ENCODE measurements at places on chromosomes 6 and 20. TPM values are rescaled to one million over a fixed set of nuclear protein-coding genes. Genes with fewer than 3 reads are reported as not detected.

The HLA-DOA gene
- 4.2 TPM for total RNA-seq

DNA sequence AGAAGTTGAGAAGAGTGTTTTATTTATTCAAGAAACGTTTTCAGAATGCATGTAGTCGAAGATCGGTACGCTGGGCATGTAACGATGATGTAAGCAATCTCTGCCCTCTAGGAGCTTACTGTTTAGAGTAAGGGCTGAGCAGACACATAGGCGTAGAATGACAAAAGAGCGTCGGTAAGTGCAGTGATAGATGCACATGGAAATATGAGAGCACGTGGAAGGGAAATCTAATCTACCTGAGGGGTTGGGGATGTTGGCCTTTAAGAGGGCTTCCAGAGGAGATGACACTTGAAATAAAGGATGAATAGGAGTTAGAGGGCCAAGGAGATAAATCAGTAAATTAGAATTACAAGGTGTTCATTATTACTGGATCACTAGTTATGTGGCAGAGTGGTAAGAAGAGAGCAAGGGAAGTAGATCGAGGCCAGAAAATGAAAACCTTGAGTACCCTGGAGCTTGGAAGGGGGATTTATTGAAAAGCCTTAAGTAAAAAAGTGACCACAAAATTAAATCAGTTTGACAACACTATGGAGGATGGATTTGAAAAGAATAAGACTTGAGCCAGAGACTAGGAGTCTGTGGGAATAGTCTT, 782 bp downstream of the TRMT11 start:
- H3K27me3 ChIP-seq, result no peaks in the 10 kb centered on the region
- no peak for DNase-seq
- H3K4me3 ChIP-seq, result no peak overlapping the region
- no peak overlapping the region for H3K27ac ChIP-seq

- no peaks in the 10 kb centered on the region for H3K27me3 ChIP-seq
- peaks cover 46% of the 10 kb centered on the region for H3K4me1 ChIP-seq
- peak overlapping the region; percentile 74 for H3K27ac ChIP-seq
- peaks cover 60% of the 10 kb centered on the region for H3K36me3 ChIP-seq
- peak; percentile 69 for DNase-seq
Measured at GRCh38 chr6:36682328-36683144, 4.0 kb downstream of the CDKN1A start.

The FABP7 gene
- not detected for total RNA-seq

The C6orf52 gene
- total RNA-seq, result 2.9 TPM

The ZSCAN23 gene
- 0.83 TPM for total RNA-seq

- no peak overlapping the region for H3K4me3 ChIP-seq
- H3K27ac ChIP-seq, result no peak overlapping the region
- no peak for DNase-seq
- peaks cover 15% of the 10 kb centered on the region for H3K27me3 ChIP-seq
Measured at GRCh38 chr20:17500826-17501225, 30.4 kb downstream of the BFSP1 start.

GRCh38 chr6:133474516-133474915, 233.4 kb downstream of the EYA4 start:
- H3K4me3 ChIP-seq, result no peak overlapping the region
- DNase-seq, result no peak
- no peaks in the 10 kb centered on the region for H3K4me1 ChIP-seq
- no peaks in the 10 kb centered on the region for H3K27me3 ChIP-seq

The KAT14 gene
- total RNA-seq, result 14.5 TPM

The TFAP2D gene
- total RNA-seq, result not detected

- H3K4me1 ChIP-seq, result peaks cover 16% of the 10 kb centered on the region
- H3K27ac ChIP-seq, result peak overlapping the region; percentile 31
- H3K27me3 ChIP-seq, result peaks cover 2% of the 10 kb centered on the region
Measured at GRCh38 chr6:7647504-7647903, 57.5 kb downstream of the SNRNP48 start.

GRCh38 chr6:21993841-21994240, 303.0 kb downstream of the PRL start:
- no peak overlapping the region for H3K27ac ChIP-seq
- H3K27me3 ChIP-seq, result no peaks in the 10 kb centered on the region
- no peaks in the 10 kb centered on the region for H3K36me3 ChIP-seq
- H3K4me3 ChIP-seq, result no peak overlapping the region
- H3K4me1 ChIP-seq, result peaks cover 12% of the 10 kb centered on the region

GRCh38 chr6:82144852-82145340, 102.6 kb downstream of the IBTK start:
- no peaks in the 10 kb centered on the region for H3K27me3 ChIP-seq
- H3K4me1 ChIP-seq, result no peaks in the 10 kb centered on the region
- no peak overlapping the region for H3K4me3 ChIP-seq
- H3K36me3 ChIP-seq, result no peaks in the 10 kb centered on the region
- no peak for DNase-seq

The GNMT gene
- 1.2 TPM for total RNA-seq

- H3K4me1 ChIP-seq, result no peaks in the 10 kb centered on the region
- no peak for DNase-seq
- no peak overlapping the region for H3K4me3 ChIP-seq
- peaks cover 37% of the 10 kb centered on the region for H3K27me3 ChIP-seq
- H3K27ac ChIP-seq, result no peak overlapping the region
Measured at GRCh38 chr20:41373251-41373783, 6.7 kb upstream of the EMILIN3 start.

- H3K4me3 ChIP-seq, result no peak overlapping the region
- no peak overlapping the region for H3K27ac ChIP-seq
- H3K4me1 ChIP-seq, result no peaks in the 10 kb centered on the region
- peaks cover 20% of the 10 kb centered on the region for H3K36me3 ChIP-seq
- H3K27me3 ChIP-seq, result no peaks in the 10 kb centered on the region
- DNase-seq, result no peak
Measured at GRCh38 chr20:25007491-25008305, 15.1 kb upstream of the APMAP start.

DNA sequence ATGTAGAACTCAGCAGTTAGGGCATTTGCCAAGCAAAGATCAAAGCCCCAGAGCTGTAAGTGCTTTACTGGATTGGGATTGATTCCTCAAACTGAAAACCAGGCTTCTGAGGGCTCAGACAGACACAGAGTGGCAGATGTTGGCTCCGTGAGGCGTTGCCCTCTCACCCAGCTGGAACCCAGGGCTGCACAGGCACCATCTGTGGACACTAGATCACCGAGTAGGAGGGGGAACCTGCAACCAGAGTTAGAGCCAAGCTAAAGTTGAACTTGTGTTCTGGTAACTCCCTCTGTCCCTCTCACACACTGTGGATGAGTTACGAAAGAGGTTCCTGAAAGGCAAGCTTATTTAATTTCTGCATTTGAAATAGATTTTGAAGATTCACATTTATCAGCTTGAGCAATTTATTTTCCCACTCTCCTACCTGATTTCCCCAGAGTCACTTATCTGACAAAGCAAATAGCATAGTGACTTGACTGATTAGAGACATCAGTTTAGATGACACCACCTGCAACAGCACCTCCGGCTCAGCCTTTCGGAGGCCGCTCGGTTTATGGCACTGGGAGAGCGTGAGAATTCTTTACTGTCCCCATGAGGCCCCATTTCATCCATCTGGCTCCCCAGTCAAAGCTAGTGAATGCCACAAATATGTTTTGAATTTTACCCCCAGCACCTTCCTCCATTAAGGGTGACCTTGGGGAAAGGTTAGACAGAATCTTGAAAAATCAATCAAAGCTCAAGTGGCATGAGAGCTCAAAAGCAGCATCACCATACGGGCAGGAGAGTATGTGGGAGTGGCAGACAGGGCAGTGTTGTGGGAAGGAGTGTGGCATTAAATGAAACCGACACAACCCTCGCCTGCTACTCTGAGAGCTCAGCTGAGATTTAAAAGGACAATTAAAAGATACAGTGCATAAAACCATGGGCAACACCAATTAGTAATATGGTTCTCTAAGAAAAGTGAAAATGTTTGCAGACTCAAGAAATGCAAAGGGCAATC, 48.5 kb downstream of the RPF2 start:
- no peak overlapping the region for H3K4me3 ChIP-seq
- no peaks in the 10 kb centered on the region for H3K27me3 ChIP-seq
- peaks cover 21% of the 10 kb centered on the region for H3K36me3 ChIP-seq
- no peak for DNase-seq
- H3K27ac ChIP-seq, result no peak overlapping the region

The C20orf204 gene
- total RNA-seq, result 7.6 TPM

DNA sequence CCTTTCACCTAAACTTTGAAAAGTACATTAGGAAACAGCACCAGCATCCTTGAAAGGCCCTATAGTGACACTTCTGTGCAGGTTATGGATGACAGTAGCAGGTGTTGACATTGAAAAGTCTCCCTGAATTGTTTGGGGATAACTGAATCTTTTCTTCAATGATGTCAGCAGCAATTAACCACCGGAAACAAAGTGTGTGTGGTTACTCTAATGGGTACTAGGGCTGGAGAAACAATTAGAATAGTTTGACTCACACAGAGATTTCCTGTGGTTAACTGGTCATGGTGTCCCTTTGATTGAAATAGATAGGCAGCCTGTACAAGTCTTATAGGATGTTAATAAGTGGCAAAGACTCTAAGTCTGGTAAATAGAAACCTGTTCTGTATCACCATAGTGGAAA, 189.1 kb downstream of the TBX18 start:
- peaks cover 13% of the 10 kb centered on the region for H3K4me1 ChIP-seq
- H3K27me3 ChIP-seq, result peaks cover 2% of the 10 kb centered on the region
- H3K27ac ChIP-seq, result no peak overlapping the region
- DNase-seq, result peak; percentile 33
- no peaks in the 10 kb centered on the region for H3K36me3 ChIP-seq
- no peak overlapping the region for H3K4me3 ChIP-seq

DNA sequence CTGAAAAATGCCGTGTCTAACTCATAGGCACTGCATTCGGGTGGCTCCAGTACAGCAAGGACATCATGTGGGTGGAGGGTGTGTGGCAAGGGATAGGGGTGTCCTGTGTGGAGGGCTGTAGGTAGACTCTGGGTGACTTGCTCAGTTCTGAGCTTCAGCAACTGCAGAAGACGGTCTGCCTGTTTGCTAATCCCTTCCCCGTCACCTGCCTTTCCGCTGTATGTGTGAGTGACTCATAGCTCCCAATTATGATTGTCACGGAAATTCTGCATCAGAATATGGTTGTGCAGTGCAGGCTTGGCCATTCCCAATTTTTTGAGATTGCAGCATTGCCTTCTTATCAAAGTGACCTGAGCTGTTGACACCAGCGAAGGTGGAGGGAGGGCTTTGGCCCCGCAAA, 174.3 kb downstream of the CDH4 start:
- H3K4me3 ChIP-seq, result no peak overlapping the region
- H3K27me3 ChIP-seq, result no peaks in the 10 kb centered on the region
- no peak for DNase-seq
- H3K4me1 ChIP-seq, result no peaks in the 10 kb centered on the region
- no peaks in the 10 kb centered on the region for H3K36me3 ChIP-seq

- no peak overlapping the region for H3K27ac ChIP-seq
- no peak overlapping the region for H3K4me3 ChIP-seq
- no peaks in the 10 kb centered on the region for H3K36me3 ChIP-seq
- DNase-seq, result no peak
- H3K4me1 ChIP-seq, result no peaks in the 10 kb centered on the region
- no peaks in the 10 kb centered on the region for H3K27me3 ChIP-seq
Measured at GRCh38 chr6:55886185-55886836, 10.9 kb upstream of the BMP5 start.

- no peak overlapping the region for H3K27ac ChIP-seq
- H3K27me3 ChIP-seq, result no peaks in the 10 kb centered on the region
- no peak overlapping the region for H3K4me3 ChIP-seq
- DNase-seq, result no peak
Measured at GRCh38 chr20:23231561-23232218, 118.9 kb upstream of the NXT1 start.

Measured in activated CD8-positive, alpha-beta T cell treated with anti-CD3 and anti-CD28 coated beads, Interleukin-2, amount 10 ng/mL, durations not matched to agents 7 days and 5 days (primary cell).